ENCODE measurements at places on chromosomes 13 and 19.

DNA sequence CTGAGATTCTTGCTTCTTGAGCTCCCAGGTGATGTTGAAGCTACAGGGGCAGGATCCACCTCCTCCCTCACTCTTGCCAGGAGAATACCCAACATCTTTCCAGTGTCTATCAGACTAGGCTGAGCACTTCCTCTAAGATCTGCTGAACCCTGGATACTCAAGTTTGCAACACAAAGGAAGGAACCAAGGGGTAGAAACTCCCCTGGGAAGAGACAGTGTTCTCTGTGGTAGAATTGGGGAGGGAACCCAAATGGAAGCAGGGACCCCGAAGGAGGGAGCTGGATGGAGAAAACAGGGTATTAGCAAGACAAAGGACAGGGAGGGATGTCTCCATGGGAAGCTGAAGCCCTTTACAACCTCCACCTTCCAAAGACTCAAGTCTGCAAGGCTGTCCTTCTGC lies 117.6 kb downstream of the DNAJC15 start:
- DNase-seq: no peak

DNA sequence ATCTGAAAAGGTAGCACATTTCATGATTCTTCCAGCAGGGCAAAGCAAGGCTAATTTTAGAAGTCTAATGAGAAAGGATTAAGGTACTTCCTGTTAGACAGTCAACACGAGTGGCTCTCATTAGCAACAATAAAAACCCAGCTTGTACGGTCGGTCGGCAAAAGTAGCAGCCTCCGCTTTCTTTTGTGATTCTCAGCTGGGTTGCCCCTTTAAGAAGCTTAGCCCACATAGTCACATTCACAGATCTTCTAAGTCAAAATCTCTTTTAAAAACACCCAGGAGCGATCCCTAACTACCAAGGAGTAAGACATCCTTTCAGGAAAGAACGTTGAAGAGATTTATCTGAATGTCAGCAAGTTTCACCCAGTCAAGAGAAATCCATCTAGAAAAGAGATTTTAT lies 684.8 kb downstream of the DIAPH3 start:
- DNase-seq: no peak

DNA sequence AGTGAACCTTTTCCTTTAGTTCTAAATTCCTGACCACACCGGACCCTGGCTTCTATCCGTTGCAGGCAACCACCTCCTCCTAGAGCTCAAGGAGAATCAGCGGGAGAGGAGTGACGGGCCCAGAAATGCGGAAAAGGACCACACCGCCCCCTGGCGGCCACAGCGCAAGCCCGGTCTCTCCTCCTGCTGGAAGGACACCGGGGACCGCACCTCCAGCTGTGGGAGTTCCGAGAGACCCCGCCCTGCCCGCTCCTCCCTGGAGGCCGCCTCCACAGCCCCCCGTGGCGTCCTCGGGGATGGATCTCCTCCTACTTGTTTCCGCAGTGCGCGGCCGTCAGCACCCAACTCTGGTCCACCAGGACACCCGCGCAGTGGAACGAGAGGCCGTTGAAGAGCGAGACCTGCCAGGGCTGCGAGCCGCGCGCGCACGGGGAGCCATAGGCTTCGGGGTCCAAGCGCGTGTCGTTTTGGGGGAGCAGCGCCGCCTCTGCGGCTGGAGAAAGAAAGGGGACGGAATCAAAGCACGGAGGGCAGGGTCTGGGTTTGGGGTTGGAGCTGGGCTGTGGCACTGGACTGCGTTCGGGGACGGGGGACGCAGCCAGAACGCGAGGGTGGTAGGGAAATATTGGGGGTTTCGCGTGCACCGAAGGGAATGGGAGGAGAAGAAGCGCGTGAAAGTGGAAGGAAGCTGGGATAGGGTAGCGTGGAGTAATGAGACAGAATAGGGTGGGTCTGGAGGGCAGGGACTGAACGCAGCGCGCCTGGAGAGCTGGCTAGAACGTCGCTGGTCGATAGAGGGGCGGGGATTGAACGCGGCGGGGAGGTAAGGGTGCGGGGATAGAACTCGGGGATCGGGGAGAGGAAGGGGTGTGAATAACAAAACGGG lies 2.5 kb downstream of the KLK10 start:
- peak; percentile 48 for DNase-seq

DNA sequence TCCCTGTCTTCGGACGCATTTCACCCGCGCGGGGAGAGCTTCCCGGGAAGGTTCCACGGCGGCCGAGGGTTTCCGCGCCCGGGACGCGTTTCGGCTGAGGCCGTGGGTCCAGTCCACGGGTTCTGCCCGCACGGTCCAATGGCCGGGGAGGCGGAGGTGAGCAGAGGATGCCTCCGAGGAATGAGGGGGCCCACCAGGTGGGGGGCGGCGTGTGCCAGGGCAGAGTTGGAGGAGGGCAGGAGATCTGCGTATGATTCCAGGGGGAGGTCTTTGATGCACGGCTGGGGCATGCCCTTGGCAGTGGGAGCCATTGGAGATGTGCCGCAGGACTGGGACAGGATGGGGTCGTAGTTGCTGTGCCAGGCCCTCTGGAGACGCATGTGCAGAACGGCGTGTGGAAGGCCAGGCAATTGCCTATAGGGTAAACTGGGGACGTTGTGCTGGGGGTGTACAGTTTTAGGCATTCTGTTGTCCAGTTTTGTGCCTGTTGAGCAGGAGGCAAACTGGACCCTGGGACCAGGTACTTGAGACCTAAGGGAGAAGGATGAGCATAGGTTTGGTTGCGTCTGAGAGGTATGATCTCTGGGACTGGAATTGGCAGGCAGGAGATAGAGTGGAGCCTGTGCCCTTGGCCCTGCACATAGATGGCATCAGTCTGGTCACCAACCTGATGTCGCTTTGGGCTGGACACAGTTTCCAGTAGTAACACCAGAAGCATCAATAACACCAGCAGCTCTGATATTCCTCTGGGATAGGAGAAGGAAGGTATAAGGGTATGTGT lies 751 bp downstream of the ZNF584 start:
- no peak for DNase-seq

DNA sequence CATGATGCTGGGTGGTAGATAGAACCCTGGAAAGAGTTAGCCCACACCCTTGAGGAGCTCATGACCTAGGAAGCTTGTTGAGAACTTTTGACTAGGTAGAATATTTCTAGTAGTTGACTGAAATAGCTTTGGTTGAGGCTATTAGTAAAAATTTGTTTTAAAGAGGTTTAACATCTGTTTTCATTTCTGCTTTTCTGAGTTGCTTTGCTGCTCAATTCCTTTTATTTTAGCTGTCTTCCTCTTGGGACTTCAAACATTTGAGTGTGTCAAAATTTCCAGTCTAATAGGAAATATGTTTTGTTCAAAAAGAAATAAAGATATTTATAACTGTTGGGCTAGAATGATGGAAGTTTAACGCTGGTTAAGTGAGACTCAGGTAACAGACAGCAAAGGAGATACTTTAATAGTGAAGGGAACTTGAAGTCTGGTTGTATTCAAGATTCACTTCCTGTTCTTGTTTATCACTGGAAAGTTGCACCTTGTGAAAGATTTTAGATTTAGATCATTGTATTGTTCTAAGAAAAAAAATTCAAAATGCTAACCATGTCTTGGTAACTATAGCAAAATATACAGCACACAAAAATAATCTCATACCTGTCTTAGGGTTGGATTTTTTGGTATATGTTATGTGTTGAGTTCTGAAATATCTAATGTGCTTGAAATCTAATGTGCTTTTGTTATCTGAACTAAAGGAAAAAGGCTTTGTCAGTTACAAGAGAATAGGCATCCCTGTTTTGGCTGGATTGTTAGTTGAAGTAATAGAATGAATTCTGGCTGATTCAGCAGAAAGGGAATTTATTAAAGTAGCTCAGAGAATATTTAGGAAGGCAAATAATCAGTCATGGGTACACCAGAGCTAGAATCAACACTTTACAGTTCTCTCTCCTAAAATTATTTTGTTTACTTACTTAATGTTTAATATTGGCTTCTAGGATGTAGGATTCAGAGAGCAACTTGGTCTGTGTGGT lies 24.4 kb upstream of the GPR18 start:
- DNase-seq: no peak
